ENCODE measurements at places on chromosomes 13 and 19. TPM values are rescaled to one million over a fixed set of nuclear protein-coding genes. Genes with fewer than 3 reads are reported as not detected.

CARM1 gene
- total RNA-seq, result 6.3 TPM

- no peaks in the 10 kb centered on the region for H3K36me3 ChIP-seq
- no peaks in the 10 kb centered on the region for H3K27me3 ChIP-seq
- no peak for DNase-seq
- no peaks in the 10 kb centered on the region for H3K4me1 ChIP-seq
- no peak overlapping the region for H3K4me3 ChIP-seq
These were observed 204.7 kb downstream of the FGF14 start for GRCh38 chr13:102197193-102197592.

PRODH2 gene
- total RNA-seq, result 0.99 TPM

FSD1 gene
- not detected for total RNA-seq

DNA sequence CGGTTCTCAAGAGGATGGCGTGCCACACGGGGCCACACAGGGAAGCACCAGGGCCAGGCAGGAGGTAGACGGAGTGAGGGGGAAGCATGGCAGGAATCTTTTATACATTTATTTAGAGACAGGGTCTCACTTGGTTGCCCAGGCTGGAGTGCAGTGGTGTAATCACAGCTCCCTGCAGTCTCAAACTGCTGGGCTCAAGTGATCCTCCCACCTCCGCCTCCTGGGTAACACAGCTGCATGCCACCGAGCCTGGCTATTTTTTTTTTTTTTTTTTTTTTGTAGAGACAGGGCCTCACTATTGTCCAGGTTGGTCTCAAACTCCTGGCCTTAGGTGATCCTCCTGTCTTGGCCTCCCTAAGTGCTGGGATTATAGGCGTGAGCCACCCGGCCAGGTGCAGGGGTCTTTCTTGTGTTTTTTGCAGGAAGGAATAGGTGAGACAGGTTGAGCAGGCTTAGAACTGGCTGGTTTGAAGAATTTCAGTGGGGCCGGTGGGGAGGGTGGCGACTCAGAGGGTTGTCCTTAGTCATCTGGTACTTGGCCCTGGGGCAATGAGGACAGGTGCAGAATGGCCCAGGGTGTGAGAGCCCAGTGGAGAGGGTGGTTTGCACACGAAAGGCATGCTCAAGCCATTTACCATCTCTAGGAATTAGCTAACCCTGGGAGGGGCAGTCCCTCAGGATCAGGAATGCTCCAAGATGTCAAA lies 7.6 kb downstream of the SSC5D start:
- H3K36me3 ChIP-seq, result no peaks in the 10 kb centered on the region
- no peak overlapping the region for H3K27ac ChIP-seq
- no peak for DNase-seq
- no peak overlapping the region for H3K4me3 ChIP-seq

OXGR1 gene
- total RNA-seq, result 0.52 TPM

GRCh38 chr13:30895773-30896172 lies 10.3 kb upstream of the MEDAG start:
- no peaks in the 10 kb centered on the region for H3K36me3 ChIP-seq
- H3K27me3 ChIP-seq, result no peaks in the 10 kb centered on the region
- no peak for DNase-seq
- no peak overlapping the region for H3K27ac ChIP-seq

DNA sequence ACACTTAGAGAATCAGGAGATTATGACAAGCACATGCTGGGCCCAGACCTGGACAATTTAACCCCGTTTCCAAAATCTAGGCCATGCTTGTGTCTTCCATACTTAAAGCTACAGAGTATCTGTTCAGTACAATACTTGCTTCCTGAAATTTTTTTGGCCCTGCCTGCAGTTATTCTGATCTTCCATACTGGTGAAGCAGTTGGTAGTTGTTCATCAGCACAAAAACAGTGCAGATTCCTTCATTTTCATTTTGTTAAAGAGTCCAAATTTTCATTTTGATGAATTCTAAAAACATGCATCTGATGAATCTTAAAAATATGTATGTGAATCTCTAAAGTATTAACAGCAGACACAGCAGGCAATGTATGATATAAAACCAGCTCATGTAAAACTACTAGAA lies 49.2 kb downstream of the POLR1D start:
- DNase-seq, result no peak
- no peak overlapping the region for H3K4me3 ChIP-seq
- H3K4me1 ChIP-seq, result no peaks in the 10 kb centered on the region
- no peaks in the 10 kb centered on the region for H3K27me3 ChIP-seq

GRCh38 chr19:29834991-29835846 lies 23.4 kb downstream of the CCNE1 start:
- H3K36me3 ChIP-seq, result no peaks in the 10 kb centered on the region
- no peaks in the 10 kb centered on the region for H3K4me1 ChIP-seq
- H3K27ac ChIP-seq, result no peak overlapping the region
- no peak overlapping the region for H3K4me3 ChIP-seq
- DNase-seq, result no peak
- H3K27me3 ChIP-seq, result no peaks in the 10 kb centered on the region

- DNase-seq, result no peak
- H3K36me3 ChIP-seq, result no peaks in the 10 kb centered on the region
- H3K4me3 ChIP-seq, result no peak overlapping the region
- H3K27me3 ChIP-seq, result no peaks in the 10 kb centered on the region
These were observed 228.2 kb downstream of the NHLRC3 start for GRCh38 chr13:39266426-39266825.

GRCh38 chr19:18292462-18292809 lies 11.0 kb upstream of the JUND start:
- H3K4me1 ChIP-seq, result peaks cover 35% of the 10 kb centered on the region
- H3K27ac ChIP-seq, result peak overlapping the region; percentile 91
- H3K36me3 ChIP-seq, result no peaks in the 10 kb centered on the region
- no peaks in the 10 kb centered on the region for H3K27me3 ChIP-seq

GRCh38 chr13:28586439-28587173 lies 72.3 kb upstream of the POMP start:
- no peak overlapping the region for H3K27ac ChIP-seq
- no peaks in the 10 kb centered on the region for H3K4me1 ChIP-seq
- H3K27me3 ChIP-seq, result no peaks in the 10 kb centered on the region
- H3K36me3 ChIP-seq, result no peaks in the 10 kb centered on the region
- no peak for DNase-seq
